Type B pancreatic cell (in vitro differentiated cells): ENCODE measurements at places on chromosomes 1 and 21. TPM values are rescaled to one million over a fixed set of nuclear protein-coding genes. Genes with fewer than 3 reads are reported as not detected.

The OR2G6 gene
- total RNA-seq, result not detected in 2 replicates

The PDC gene
- total RNA-seq, result not detected in 2 replicates

DNA sequence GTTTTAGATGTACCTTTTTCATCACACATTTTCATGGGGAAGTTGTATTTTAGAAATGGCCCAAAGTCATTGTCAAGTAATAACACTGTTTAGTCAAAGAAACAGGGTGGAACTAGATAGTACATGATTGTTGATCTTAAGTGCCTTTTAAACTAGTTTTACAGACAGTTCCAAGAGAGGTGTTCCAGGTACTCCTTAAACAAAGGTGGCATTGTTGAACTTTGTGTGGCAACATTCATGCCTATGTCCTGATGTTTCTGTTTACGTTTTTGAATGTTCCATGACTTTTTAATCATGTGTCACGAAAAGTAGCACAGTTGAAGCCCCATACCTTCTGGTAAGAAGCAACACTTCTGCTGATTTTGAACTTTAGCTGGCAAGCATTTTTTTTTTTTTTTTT lies 9.1 kb upstream of the SH3D21 start:
- DNase-seq, result no peak

- no peak for DNase-seq
Measured at GRCh38 chr1:235931171-235931738, 64.5 kb upstream of the LYST start.

GRCh38 chr1:106200711-106201110 lies 855.8 kb upstream of the PRMT6 start:
- no peak for DNase-seq

The DNAJC6 gene
- total RNA-seq, result 4.1 and 10.4 TPM in 2 replicates

GRCh38 chr21:16580661-16581060 lies 850.9 kb downstream of the USP25 start:
- DNase-seq, result no peak

DNA sequence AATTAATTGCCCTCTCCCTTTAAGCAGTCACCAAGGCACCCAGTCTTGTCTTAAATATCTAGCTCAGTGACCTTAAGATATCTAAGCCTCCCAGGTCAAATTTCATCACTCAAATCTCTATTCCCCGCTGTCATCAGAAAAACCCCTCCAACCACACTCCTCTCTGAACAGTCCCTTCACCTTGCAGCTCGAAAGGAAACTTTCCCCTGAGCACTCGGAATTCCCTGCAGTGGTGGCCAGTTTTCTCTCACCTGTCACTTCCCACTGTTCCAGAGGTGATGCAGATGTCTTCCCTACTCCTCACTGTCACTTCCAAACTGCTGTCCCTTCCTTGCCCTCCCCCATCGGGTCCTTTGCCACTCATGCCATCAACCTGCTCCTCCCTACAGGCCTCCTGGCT lies 15.3 kb upstream of the SSX2IP start:
- no peak for DNase-seq

- DNase-seq, result no peak
Measured at GRCh38 chr1:110462093-110462492, 11.1 kb downstream of the PROK1 start.

GRCh38 chr1:12147201-12147701 lies 19.5 kb upstream of the TNFRSF1B start:
- DNase-seq, result no peak

- no peak for DNase-seq
Measured at GRCh38 chr1:167126811-167127210, 32.9 kb downstream of the STYXL2 start.

DNA sequence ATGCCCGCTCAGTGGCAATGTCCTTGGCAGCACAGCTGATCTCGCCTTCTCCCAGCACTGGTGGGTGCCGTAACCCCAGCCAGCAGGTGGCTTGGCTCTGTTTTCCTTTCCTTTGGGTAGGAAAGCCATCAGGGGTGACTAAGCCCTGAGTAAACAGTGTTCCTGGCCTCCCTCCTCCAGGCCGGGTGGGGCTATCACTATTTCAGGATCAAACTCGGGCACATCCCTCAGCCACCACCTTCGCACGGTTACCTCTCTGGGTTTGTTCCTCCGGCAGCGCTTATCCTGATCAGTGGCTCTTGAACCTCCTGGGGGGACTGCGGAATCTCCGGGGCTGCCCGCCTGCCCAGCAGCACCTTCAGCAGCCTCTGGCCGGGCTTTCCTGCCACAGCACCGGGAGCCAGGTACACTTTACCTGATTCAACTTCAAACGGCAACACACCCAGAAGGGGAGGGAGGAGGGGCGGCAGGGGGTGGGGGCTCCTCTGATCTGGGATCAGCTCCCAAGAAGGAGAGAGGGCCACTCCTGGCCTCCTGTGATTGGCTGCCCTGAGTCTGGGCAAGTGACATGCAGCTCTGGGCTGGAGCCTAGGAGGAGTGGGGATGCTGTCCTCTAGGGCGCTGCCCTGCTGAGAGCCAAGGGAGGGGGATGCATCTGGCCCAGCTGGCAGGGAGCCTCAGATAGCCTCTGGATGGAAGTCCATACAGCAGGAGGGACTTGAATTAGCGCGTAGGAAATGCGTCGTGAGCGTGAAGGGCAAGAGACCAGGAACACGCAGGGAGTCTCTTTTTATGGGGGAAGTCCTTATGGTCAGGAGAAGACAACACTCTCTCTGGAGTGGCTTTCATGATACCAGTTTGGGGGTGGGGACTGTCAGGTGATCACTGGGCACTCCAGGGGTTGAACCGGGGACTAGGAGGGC lies at the start of gene ASCL5:
Gene ASCL5 (minus strand): TSS at position 353 of the 923 bp plus-strand sequence. CDS start 11,812 bp downstream, outside the sequence.
- DNase-seq, result no peak

GRCh38 chr1:153568367-153569099 lies 2.9 kb upstream of the S100A2 start:
- DNase-seq, result peak; percentile 92

- DNase-seq, result no peak
Measured at GRCh38 chr1:91765293-91765692, 120.7 kb downstream of the TGFBR3 start.

DNA sequence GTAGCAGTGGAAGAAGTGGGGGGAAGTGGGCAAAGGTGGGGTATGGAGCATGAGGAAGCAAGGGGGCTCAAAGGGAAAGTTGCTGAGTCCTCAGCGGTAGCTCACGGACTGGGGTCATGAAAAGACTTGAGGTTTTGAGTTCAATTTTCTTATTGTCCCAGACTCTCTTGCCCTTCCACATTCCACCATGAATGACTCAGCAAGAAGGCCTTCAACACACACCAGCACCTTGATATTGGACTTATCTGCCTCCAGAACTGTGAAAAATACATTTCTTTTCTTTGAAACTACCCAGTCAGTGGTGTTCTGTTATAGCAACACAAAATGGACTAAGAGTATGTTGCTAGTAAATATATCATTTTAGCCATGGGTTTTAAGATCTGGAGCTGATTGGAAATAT lies 17.3 kb upstream of the RHBDL2 start:
- no peak for DNase-seq

- no peak for DNase-seq
Measured at GRCh38 chr1:67687649-67688048, 2.6 kb downstream of the GADD45A start.

GRCh38 chr1:208237241-208237640 lies 6.9 kb downstream of the PLXNA2 start:
- no peak for DNase-seq

The SGIP1 gene
- 2.6 and 3.4 TPM in 2 replicates for total RNA-seq

The ZMYND12 gene
- 1.5 and 1.8 TPM in 2 replicates for total RNA-seq

The GUCA2A gene
- 2.9 and 7.4 TPM in 2 replicates for total RNA-seq

The SIM2 gene
- 0.50 and 14.8 TPM in 2 replicates for total RNA-seq

DNA sequence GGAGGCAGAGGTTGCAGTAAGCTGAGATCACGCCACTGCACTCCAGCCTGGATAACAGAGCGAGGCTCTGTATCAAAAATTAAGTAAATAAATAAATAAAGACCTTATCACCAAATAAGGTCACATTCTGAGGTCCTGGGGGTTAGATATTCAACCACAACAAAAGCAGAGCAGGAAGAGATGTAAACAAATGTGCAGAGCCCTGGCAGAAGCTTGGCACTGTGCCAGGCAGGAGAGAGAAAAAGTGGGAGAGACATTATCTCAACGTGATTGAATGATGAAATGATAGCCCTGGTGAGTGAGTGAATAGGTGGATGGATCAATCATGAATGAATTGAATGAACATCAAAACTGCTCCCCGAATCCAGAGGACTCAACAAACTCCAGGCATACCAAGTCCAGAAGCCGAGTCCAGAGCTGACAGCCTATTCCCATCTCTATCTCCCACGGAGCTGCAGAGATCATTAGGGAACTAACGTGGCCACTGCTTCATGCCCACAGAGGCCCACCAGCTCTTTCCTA lies 150.7 kb downstream of the TOMM20 start:
- no peak for DNase-seq

GRCh38 chr1:66809736-66810326 lies 8.8 kb upstream of the INSL5 start:
- no peak for DNase-seq

The SELE gene
- 0.12 TPM in 1 of 2 replicates, not detected in the other for total RNA-seq

GRCh38 chr1:77627978-77628570 lies 54.4 kb downstream of the ZZZ3 start:
- DNase-seq, result no peak

The OR11L1 gene
- not detected in 2 replicates for total RNA-seq

The FBXO44 gene
- 14.1 and 24.8 TPM in 2 replicates for total RNA-seq

DNA sequence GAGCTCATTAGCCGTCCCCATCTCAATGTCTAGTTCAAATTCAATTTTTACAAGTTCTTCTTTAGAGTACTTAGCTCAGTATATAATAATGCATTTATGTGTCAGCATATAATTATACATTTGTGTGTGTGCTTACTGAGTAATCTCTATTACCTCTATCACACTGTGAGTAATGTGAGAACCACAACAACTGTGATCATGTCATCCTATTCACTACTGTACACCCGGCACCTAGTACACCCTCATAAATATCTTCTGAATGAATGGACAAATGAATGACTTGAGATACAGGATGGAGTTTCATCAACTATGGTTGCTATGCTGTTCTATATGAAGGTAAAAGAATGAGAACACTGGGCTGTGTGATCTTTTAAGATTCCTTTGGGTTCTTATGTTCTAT lies 124.0 kb downstream of the GPATCH2 start:
- no peak for DNase-seq

DNA sequence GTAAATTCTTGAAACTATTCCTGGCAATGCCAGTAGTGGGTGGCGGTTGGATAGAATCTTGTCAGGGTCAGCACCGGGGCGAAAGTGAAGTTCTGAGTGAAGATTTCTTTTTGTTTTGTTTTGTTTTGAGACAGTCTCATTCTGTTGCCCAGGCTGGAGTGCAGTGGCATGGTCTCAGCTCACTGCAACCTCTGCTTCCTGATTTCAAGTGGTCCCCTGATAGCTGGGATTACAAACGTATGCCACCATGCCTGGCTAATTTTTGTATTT lies 33.3 kb downstream of the PCNT start:
- no peak for DNase-seq

The EXTL1 gene
- 0.31 and 4.2 TPM in 2 replicates for total RNA-seq

GRCh38 chr1:152228831-152229230 lies 4.8 kb upstream of the HRNR start:
- no peak for DNase-seq

DNA sequence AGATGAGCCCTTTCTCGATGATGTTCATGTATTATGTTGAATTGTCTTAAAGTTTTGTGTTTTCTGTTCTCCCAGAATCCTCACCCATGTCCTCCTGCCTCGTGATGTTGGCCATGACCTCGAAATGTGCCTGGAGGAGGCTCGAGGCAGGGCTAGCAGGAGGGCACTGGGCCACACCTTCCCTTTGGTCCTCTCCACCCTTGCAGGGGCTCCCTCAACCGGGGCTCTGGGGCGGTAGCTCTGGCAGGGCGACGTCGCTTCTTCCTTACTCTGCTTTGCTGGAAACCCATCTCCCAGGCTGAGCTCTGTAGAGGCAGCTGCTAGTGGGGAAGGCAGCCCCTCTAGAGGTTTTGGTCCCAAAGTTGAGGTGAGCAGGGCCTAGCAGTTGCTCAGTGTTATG lies 14.3 kb downstream of the TFF3 start:
- DNase-seq, result no peak

- DNase-seq, result no peak
Measured at GRCh38 chr1:6637770-6638169, 13.1 kb downstream of the THAP3 start.

DNA sequence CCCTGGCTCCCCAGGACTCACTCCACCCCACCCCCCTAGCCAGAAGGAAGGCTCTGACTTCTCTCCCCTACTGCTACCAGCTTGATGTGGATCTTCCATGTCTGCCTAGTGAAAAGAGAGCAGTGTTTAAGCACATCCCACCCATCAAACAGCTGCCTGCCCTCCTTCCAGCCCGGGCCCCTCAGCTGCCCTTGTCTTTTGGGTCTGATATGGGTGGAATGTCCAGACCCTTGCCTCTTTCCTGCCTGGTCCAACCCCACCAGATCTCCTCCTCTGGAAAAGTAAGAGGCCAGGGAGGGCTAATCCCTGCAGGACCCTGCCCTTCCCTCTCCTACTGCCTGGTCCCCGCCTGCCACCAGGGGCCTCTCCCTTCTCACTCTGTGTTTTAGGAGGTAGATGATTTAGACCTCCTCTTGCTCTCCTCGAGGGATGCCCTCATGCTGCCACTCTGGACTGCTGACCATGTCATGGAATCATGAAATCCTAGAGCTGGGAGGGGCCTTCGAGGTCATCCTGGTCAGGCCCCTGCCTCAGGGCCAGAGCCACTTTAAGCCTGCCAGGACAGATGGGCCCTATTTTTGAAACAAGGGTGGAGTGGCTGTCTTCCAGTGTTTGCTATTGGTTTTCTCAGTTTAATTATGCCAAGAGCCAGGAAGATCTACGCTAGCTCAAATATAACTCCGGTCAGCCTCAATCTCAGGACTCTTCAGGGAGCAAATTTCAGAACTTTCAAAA lies 15.8 kb upstream of the HSPG2 start:
- no peak for DNase-seq

- DNase-seq, result no peak
Measured at GRCh38 chr1:183089025-183089639, 65.9 kb downstream of the LAMC1 start.

The PLPP3 gene
- total RNA-seq, result 32.6 and 79.0 TPM in 2 replicates

- DNase-seq, result peak; percentile 99
Measured at GRCh38 chr1:23959461-23960290, at the start of gene PNRC2. Gene PNRC2, plus strand, starts transcription at chr1:23959828. Its CDS starts 1,630 bp downstream, at chr1:23961458.

The BRINP3 gene
- 6.6 and 8.1 TPM in 2 replicates for total RNA-seq

GRCh38 chr1:236099355-236099974 lies 34.6 kb upstream of the NID1 start:
- DNase-seq, result no peak

GRCh38 chr21:39559511-39559910 lies 53.2 kb upstream of the B3GALT5 start:
- DNase-seq, result no peak

DNA sequence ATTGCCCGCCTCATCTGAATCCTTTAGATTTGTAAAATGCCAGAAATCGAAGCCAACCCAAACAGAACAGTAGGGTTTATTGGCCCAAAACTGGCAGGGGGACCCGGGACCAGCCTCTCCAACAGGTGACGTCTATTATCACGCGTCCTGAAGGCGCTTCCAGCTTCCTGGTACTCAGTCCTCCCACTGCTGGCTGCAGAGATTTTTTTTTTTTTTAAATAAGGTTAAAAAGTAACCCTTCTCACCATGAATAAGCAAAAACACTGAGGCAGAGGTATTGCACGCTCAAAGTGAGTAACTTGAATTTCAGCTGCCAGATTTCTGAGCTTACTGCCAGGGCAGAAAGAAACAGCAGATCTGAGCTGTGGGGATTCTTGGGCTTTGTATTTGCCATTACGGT lies 54.4 kb upstream of the GCLM start:
- DNase-seq, result no peak

- DNase-seq, result no peak
Measured at GRCh38 chr1:113783254-113784103, 24.2 kb upstream of the PHTF1 start.
